ENCODE measurements at places on chromosomes 2 and 18. TPM values are rescaled to one million over a fixed set of nuclear protein-coding genes. Genes with fewer than 3 reads are reported as not detected.

Gene CLEC4F
- total RNA-seq, result not detected

Gene CXCR4
- total RNA-seq, result 1.0 TPM

Gene ITGA6
- total RNA-seq, result 35.8 TPM

Gene GCKR
- 0.11 TPM for total RNA-seq

Gene TMEM37
- 2.7 TPM for total RNA-seq

Gene REG3A
- not detected for total RNA-seq

Gene DTNA
- 0.35 TPM for total RNA-seq

Gene UNC80
- total RNA-seq, result not detected

Gene MTCL1
- total RNA-seq, result 55.3 TPM

Gene SMCHD1
- total RNA-seq, result 11.6 TPM

Gene MOGAT1
- not detected for total RNA-seq

Gene PXDN
- 11.5 TPM for total RNA-seq

Gene HOXD9
- 1.1 TPM for total RNA-seq

Gene TSPYL6
- total RNA-seq, result not detected

Gene CUL3
- total RNA-seq, result 73.4 TPM

Gene CFAP221
- total RNA-seq, result 0.14 TPM

Gene LRRC30
- not detected for total RNA-seq

Gene REEP1
- total RNA-seq, result 1.1 TPM

Gene LCT
- 0.03 TPM for total RNA-seq

Gene DNAH7
- total RNA-seq, result 1.2 TPM

Gene CNDP1
- not detected for total RNA-seq

Gene ATL2
- total RNA-seq, result 48.5 TPM

Gene ANKRD29
- 13.8 TPM for total RNA-seq

Gene PROKR1
- not detected for total RNA-seq

Gene SERPINB12
- total RNA-seq, result not detected

Gene TACR1
- 0.03 TPM for total RNA-seq

Gene INPP5D
- 0.53 TPM for total RNA-seq

Gene KLHL14
- not detected for total RNA-seq

Gene SEC11C
- 56.4 TPM for total RNA-seq

Gene COL5A2
- 69.7 TPM for total RNA-seq

Gene PDE11A
- 0.43 TPM for total RNA-seq

Gene G6PC2
- not detected for total RNA-seq

Gene USP14
- total RNA-seq, result 61.3 TPM

Gene TCF23
- total RNA-seq, result not detected

Gene CD207
- not detected for total RNA-seq

Gene ESPNL
- 0.07 TPM for total RNA-seq

Gene SCG2
- 0.94 TPM for total RNA-seq

Gene TDRD15
- not detected for total RNA-seq

Gene SLC35F6
- 37.7 TPM for total RNA-seq

Gene TNS1
- total RNA-seq, result 17.4 TPM

Gene LYG1
- total RNA-seq, result 1.7 TPM

Gene CTAGE1
- total RNA-seq, result not detected

Gene GAL3ST2
- 0.22 TPM for total RNA-seq

Gene FBXO36
- total RNA-seq, result 0.93 TPM

Gene SNORC
- total RNA-seq, result 4.1 TPM

Gene SERPINB4
- total RNA-seq, result 0.09 TPM

Gene CERS6
- total RNA-seq, result 14.6 TPM

Gene GLI2
- 16.8 TPM for total RNA-seq

Gene GPC1
- 239 TPM for total RNA-seq

Gene ASB18
- total RNA-seq, result not detected

Gene CD8B2
- total RNA-seq, result not detected

Gene PSMA8
- not detected for total RNA-seq

Gene SUCLG1
- 93.5 TPM for total RNA-seq

Gene FOXD4L1
- total RNA-seq, result 0.35 TPM

Measured in A549 treated with AZD2906 at 1 μM for 4 hours (cell line).